HFFc6 (cell line): ENCODE measurements at places on chromosomes 5 and 9. TPM values are rescaled to one million over a fixed set of nuclear protein-coding genes. Genes with fewer than 3 reads are reported as not detected.

DNA sequence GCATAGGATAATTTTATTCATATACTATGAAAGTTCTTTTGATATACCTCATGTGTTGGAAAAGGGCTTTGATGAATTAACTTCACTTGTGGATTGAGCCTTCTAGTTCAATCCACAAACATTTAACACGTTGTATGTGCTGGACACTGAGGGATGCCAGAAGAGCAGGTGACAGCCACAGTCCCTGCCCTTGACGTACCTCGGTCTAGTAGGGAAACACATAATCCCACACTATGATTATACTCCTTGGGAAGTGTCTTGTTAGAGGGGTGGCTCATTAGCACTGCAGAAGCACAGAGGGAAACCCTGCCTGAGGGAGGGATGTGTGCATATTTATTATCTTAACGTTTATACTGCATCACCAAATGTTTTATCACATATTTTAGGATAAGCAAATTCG lies 61.2 kb downstream of the PIK3R1 start:
- H3K4me3 ChIP-seq: no peak overlapping the region
- peaks cover 38% of the 10 kb centered on the region for H3K36me3 ChIP-seq
- no peak overlapping the region; the same call in 1 of the 2 replicates for H3K27ac ChIP-seq

AGXT2 gene
- total RNA-seq: not detected in 3 replicates

WNK2 gene
- total RNA-seq: not detected in 3 replicates

LRRC14B gene
- not detected in 3 replicates for total RNA-seq

OXCT1 gene
- 38.3 to 42.5 TPM (median 40.5 TPM) in 3 replicates for total RNA-seq
